ENCODE measurements at places on chromosomes 3 and 15.

- DNase-seq: no peak
Measured at GRCh38 chr15:64185146-64185911, 22.5 kb upstream of the PPIB start.

DNA sequence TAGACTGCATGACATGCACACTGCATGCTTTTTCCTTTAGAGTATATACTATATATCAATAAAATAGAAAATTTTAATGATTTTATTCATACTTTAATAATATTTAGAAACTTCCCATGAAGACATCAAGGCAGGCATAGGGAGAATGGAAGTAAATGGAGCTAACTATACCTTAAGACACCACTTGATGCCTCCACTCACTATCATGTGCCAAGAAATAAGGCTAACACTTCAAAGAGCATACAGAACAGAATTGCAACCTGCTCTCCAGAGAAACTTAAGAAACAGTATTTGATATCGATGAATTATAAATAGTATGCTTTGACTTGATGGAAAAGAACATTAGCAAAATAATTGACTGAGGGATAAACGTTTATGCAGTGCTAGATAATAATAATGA lies 192.6 kb upstream of the MBNL1 start:
- no peak for DNase-seq

DNA sequence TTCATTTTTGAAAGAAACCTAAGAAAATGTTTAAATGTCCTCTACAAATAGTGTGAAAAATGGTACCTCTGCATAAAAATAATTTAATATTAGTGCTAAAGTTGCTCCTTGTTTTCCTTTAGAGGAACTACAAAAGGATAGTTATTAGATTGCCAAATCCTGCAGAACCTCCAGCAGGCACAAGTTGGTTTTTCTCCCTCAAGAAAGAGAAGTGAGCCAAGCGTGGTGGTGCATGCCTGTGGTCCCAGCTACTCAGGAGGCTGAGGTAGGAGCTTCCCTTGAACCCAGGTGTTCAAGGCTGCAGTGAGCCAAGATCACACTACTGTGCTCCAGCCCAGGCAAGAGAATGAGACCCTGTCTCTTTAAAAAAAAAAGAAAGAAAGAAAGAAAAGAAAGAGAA lies 85.1 kb upstream of the TSEN2 start:
- no peak for DNase-seq

- DNase-seq: no peak
Measured at GRCh38 chr3:168093790-168094189, 1.9 kb downstream of the GOLIM4 start.

- no peak for DNase-seq
Measured at GRCh38 chr3:155747946-155748290, 3.0 kb upstream of the PLCH1 start.

GRCh38 chr3:135753506-135753905 lies 212.0 kb upstream of the PPP2R3A start:
- DNase-seq: no peak

DNA sequence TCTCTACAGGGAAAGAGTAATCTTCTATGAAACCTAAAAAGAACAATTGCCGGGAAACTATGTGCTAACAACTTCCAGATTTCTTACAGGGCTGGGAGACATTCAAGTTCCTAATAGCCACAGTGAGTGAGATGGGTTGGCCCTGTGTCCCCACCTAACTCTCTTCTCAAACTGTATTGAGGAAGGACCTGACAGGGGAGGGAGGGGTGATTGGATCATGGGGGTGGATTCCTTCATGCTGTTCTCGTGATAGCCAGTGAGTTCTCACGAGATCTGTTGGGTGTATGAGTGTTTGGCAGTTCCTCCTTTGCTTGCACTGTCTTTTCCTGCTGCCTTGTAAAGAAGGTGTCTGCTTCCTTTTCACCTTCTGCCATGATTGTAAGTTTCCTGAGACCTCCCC lies 958.7 kb downstream of the AGBL1 start:
- no peak for DNase-seq

DNA sequence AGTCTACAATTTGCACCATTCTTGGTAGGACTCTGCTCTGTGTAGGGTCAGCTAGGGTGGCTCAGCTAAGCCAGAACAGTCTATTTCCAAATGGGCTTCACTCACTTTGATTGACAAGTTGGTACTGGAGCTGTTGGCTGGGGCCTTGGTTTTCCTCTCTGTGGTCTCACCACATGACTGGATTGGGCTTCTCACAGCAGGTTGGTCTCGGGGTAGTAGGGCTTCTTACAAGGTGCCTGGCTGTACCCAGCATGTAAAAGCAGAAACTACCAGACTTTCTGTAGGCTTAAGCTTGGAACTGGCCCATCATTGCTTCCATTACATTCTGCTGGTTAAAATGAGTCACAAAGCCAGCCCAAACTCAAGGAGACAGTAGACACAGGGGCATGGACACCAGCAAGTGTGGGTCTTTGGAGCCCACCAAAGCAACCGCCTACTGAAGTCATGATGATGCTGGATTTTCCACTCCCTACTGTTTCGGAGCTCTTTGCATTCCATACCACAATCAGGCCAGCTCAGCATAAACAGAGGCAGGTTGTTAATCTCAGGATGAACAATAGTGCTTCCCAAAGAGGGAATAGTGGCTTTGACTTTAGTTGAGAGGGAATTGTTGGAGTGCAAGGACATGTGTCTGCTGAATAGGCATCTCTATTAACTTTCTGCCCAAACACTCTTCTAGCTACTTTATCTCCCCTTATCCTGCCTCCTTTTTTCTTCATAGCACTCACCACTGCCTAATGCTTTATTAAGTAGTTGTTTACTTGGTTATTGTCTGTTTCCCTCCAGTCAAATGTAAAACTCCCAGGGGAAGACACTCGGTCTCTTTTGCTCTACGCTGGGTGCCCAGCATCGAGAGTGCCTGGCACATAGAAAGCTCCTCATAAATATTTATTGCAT lies 78.0 kb upstream of the RARB start:
- no peak for DNase-seq

DNA sequence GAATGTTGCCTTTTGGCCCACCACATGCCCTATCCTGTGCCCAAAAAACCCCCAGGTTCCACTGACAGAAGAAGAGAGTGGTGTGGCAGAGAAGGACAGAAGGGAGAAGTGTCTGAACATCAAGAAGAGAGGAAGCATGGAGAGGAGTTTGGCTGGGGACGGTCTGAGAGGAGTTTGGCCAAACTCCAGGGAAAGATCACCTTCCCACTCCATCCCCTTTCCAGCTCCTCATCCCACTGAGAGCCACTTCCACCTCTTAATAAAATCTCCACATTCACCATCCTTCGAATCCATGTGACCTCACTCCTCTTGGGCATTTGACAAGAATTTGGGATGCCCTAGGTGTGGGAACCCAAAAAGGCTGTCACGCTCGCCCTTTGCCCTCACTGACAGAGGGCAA lies 311.6 kb upstream of the GRM7 start:
- DNase-seq: no peak

DNA sequence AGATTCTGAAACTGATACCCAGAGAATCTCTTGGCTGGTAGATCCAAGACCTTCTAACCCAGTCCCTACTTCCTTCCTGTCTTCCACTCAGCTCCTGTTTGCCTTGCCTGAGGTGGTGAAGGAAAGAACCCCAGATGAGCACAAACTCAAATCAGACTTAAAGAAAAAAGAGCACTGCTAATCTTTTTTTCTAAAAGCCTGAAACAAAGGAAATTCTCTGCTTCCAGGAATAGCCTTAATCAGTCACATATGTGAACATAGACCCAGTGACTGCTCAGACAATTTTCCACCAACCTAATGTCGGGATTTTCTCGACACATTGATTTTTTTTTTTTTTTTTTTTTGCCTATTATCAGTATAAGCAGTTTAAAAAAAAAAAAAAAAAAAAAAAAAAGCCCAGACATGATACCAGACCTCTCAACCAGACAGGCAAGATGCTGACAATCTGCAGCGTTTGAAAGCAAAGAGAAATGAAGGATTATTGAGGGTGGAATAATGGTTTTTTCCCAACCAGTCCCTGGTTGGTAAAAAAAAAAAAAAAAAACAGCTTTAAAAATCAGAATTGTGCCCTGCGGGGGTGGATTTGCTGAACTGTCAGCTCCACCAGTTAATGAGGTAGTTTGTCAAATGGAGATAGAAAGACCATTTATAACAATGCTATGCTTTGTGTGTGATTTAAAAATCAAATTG lies 256.8 kb upstream of the RARB start:
- DNase-seq: no peak

GRCh38 chr15:90336705-90337141 lies 15.4 kb upstream of the ZNF774 start:
- no peak for DNase-seq

DNA sequence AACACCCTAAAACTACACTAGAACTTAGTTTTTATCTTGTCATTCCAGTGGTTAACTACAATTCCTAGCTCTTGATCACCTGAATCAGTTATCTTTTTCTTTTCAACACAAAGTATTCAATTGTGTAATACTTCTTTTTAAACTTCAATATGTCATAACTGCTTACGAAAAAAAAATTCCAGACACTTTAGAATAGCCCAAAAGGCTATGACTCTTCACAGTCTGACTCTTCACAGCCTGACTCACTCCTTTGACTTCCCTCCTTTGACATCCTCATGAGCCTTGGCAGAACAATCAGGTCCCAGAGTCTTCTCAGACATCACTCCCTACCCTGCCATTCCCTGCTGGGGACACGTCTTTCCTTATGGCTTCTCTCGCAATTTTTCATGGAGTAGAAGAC lies 727.1 kb downstream of the ROBO1 start:
- no peak for DNase-seq

- no peak for DNase-seq
Measured at GRCh38 chr3:148631124-148631903, 66.4 kb upstream of the AGTR1 start.

DNA sequence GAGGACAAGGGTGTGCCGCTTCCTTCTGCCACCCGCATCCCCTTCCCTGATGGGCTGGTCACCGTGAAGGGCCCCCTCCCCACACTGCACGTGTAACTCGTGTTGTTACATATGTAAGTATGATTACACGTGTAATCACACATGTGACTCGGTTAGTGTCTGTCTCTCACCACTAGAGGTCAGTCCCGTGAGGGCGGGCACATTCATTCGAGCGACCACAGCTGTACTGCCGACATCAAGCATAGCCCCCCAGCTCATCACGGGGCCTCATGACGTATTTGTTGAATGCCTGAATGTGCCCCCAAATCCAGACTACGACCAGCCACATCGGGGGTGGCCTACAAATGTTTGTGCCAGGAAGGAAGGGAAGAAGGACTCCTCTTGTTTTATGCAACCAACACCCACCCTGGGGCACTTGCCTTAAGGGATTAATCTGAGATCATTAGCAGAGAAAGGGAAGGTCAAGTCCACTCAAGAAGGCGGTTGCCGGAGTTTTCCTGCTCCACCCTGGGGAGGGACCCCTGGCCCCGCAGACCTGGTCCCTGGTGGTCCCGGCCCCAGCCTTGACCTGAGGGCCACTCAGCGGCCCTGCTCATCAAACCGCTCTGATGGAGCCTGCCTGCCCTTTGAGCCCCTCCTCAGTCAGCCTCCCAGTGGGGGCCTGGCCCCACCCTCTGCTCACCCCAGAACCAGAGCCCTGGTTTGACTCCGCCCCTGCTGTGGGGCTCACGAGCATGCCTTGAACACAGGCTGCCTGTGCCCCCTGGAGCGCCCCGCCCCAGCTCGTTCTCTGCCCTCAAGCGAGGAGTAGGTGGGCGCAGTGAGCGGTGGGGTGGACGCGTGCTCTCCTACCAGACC lies 52.8 kb downstream of the RGMA start:
- DNase-seq: no peak

GRCh38 chr15:52670087-52670486 lies 9.1 kb downstream of the ATOSA start:
- DNase-seq: no peak

DNA sequence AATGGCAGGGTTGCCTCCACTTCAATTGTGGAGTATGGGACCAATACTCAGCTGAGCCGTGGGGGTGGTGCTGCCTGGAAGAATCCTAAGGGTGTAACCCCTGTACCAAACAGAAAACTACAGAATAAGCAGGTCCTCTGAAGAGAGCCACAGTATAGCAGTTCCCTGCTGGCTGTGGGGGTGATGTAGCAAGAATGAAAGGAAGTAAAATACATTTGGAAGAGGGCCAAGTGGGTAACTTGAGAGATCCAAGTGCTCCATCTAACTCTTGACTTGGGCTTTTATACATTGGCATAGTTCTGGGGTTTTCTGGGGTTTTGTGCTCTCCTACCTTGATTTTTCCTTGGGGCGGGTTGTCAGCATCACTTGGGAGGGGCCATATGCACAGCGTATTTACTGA lies 341.4 kb downstream of the OTOL1 start:
- DNase-seq: no peak

DNA sequence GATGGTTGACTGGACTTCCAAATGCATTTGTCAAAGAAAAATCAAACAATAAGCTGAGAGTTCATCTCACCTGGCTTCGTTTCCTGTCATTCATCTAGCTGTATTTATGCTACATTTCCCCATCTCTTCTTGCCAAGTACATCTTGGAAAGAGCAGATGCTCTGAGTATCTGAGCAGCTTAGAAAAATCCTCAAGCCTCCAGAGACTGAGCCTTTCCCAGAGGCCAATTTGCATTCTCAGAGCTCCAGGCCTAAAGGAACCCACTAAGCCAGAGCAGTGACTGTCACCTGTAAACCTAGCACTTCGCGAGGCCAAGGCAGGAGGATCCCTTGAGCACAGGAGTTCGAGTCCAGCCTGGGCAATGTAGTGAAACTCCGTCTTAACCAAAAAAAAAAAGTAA lies 100.5 kb downstream of the XXYLT1 start:
- no peak for DNase-seq

- no peak for DNase-seq
Measured at GRCh38 chr15:98796685-98797357, 148.5 kb downstream of the IGF1R start.

DNA sequence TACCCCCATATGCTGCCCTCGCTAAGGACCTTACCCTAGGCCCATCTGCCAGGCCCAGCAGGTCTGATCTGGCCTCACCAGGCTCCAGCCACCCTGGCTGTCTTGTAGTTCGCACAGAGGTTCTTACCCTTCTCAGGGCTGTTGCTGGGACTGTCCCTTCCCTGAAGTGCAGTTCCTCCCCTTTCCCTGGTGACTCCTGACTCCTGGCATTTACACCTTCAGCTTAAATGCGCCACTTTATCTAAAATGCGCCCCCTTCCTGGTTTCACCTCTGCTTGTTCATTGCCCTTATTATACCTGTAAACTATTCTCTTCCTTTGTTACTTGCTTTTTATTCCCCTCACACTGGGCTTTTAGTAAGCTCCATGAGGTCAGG lies 835 bp upstream of the TTLL3 start:
- DNase-seq: no peak

DNA sequence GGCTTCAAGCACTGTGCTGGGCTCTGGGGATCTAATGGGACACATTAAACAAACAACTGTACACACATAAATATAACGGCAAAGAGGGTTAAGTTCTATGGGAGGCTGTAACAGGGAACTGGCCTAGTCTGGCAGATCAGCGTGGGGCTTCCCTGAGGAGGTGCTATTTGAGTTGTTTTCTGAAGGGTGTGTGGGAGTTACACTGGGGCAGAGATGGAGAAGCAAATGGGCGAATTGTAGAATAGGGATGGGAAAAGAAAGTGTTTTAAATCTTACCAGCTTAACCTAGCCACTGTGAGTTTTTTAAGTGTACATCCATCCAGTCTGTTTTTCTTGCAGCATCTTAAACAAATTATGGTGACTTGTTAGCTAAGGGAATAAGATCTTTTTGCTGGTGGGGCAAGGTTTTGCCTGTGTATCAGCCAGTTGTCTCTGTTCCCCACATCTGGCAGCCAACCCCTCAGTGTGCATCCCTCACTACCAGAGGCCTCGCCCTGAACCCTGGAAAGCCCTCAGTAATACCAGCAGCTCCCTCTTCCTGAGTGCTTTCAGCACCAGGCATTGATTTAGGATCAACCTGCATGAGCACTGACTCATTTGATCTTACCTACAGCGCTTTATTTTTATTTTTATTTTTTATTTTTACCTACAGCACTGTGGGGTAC lies 10.9 kb upstream of the IL16 start:
- DNase-seq: no peak

- DNase-seq: peak; percentile 91
Measured at GRCh38 chr3:127141921-127142730, 50.8 kb upstream of the PRR23E start.
